ENCODE measurements at places on chromosomes 11 and 22.

- DNase-seq: peak; percentile 68
Observed at GRCh38 chr22:41237707-41238569, 2.8 kb downstream of the CHADL start.

DNA sequence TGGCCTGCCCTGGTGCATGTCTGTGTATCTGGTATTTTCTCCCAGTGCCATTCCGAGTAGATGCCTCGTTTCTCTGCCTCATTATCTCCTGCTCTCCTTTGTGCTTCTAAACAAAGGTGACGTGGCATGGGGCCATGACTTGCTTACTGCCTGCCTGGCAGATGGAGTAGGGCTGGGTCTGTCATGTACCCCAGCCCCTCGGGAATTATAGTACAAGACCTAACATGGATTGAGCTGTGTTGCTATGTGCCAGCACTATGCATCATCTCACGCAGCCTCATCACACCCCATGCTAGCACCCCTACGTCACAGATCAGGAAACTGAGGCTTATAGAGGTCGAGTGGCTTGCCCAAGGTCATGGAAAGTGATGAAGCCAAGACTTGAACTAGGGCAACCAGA, 88.1 kb downstream of the GALNT18 start:
- no peak for DNase-seq

DNA sequence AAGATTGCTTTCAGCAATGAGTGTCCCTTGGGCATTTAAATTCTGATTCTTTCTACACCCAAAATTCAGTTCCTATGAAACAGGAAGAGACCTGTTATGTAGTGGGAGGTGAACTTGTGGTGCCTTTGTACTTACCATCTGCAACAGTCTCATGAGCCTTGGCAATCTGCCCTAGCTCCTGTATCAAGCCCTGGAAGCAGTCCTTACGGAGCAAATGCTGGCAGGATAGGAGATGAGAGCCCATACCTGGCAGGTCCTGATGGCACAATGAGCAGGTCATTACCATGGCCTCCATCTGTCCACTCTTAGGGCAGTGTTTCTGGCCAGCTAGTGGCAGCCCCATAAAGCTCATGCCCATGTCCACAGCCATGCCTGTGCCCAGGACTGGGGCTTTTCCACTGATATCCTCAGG, 10.8 kb downstream of the TRIM66 start:
- DNase-seq: no peak

DNA sequence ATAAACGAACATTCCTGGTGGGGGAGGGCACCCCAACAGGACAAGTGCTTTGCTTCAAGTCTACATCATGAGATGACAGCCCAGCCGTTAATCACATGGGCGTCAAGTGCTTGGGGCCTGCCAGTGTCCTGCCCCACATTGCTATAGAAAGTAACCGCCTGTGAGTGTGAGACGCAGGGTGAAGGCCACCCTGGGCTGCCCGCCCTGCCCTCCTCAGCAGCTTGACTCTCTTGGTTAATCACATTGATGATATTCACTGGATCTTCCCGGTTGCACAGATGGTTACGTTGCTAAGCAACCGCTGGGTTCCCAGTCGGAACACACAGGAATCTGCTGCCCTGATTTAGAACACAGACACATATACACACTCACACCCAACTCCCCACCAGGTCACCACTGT, 79.3 kb downstream of the CTTN start:
- no peak for DNase-seq

DNA sequence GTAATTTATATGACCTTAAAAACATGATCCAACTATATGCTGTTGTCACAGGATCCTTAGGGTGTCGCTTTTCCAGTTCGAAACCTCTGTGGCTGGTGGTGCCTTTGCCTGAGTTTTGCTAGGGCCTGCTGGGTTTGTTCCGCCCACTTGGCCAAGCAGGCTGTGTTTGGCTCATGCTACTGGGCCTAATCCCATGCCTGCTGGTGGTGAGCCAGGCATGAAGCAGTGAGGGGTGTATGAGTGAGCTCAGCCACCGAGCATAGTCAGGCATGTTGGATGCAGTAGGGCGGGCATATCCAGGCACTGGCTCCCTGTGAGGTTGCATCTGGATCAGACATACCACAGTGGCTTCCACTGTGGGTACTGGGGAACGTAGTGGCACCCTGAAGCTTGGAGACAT, 16.3 kb downstream of the NPAT start:
- no peak for DNase-seq

- DNase-seq: no peak
Observed at GRCh38 chr11:124090996-124091395, 24.3 kb upstream of the VWA5A start.

DNA sequence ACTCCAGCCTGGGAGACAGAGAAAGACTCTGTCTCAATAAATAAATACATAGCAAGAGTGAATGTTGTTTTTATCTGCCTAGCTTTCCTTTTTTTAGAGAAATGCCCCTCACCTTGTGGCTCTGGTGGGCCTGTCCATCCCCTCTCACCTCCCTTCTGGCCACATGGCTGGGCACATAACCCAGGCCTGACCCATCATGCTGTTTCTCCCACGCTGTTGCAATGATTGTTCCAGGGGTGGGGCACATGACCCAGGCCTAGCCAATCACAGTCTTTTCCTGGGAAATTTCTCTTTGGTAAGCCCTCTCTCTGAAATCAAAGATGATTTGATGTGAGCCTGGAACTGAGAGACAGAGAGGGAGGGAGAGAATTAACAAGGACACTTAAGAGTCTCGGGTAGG, 5.5 kb upstream of the CYTH4 start:
- DNase-seq: peak; percentile 69

DNA sequence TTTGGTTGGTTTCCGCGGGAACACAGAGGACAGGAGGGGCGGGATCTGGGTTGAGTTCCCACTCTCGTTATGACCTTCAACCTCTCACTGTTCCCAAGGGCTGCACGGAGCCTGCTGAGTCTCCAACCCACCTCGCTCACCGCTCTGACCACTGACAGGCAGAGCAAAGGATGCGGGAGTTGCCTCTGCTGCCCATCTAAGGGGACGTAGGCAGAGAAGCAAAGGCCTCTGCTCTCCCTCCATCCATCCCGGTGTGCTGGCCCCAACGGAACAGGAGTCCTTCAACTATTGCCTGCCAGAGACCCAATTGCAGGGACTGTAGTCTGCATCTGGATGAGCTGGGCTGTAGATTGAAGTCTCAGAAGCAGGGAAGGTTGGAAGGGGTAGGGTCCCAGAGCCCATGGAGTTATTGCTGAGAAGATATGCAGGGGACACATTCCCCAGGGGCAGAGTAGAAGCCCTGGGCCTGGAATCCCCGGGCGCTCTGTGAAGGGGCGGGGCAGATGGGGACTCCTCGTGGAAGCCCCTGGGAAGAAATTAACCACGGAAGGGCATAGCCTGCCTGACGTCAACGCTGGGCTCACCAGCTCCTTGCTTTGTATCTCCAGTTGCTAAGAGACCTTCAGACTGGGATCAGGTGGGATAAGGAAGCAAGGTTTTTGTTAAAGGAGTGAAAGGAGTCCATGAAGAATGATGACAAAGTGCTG, 12.7 kb upstream of the FXYD2 start:
- no peak for DNase-seq

GRCh38 chr22:38935023-38935422, 22.4 kb upstream of the APOBEC3A start:
- DNase-seq: no peak

- peak; percentile 93 for DNase-seq
Observed at GRCh38 chr22:31230155-31230870, 18.2 kb downstream of the LIMK2 start.

- peak; percentile 89 for DNase-seq
Observed at GRCh38 chr11:130043575-130043974, 26.1 kb upstream of the APLP2 start.

DNA sequence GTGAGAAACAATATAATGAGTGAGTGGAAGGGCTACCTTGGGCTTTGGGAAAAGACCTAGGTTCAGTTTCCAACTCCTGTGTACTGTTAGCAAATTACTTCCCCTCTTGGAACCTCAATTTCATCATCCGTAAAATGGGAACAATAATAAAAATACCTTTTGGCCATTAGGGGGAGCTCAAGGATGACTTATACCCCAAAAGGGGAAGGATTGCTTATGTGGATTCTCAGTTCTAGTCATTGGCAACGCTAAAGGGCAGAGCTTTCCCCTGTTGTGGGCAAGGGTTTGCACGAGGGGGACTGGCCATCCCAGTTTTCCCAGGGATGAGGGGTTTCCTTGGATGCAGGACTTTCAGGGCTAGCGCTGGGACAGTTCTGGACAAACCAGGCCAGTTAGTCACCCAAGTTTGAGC, 3.1 kb upstream of the COMMD9 start:
- DNase-seq: peak; percentile 79

DNA sequence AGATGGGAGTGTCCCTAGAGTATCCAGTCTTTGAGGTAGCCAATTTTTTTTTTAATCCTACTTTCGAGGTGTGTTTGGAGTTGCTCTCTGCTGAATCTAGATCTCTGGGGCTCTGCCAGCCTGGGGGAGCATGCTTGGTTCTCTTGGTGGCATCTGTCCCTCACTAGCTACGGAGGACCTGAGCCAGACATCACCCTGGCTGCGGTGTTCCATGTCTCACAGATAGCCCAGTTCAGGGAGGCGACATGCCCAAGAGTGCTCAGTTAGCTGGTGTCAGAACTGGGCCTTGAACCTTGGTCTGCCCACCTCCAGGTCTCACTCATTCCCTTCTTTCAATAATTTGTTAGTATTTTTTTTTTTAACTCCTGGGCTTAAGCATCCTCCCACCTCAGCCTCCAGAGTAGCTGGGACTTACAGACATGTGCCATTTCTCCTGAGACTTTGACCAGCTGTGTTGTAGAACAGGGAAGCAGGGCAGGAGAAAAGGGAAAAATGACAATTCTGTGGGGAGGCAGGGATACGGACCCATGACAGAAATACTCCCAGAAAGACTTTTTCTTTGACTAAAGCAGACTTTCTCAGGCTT, 621 bp downstream of the HMOX1 start:
- DNase-seq: no peak

DNA sequence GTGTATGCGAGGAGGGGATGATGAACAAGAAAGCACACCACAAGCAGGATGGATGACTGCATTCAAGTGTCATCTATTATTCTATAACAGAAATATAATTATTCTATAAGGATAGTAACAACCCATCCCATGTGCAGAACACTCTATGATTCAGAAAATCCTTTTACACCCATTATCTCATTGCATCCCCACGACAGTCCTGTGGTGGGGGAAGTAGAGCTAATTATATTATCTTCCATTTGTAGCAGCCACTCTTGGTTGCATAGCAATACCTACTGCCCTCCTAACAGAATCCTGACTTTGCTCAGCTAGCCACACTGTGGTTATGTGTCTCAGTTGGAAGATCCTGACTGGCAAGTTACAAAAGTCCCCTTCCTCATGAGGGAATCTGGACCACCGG, 406.5 kb upstream of the NARS2 start:
- DNase-seq: no peak

- no peak for DNase-seq
Observed at GRCh38 chr11:107272561-107272960, 185.1 kb downstream of the CWF19L2 start.

GRCh38 chr22:49738006-49738405, 89.7 kb downstream of the BRD1 start:
- no peak for DNase-seq

DNA sequence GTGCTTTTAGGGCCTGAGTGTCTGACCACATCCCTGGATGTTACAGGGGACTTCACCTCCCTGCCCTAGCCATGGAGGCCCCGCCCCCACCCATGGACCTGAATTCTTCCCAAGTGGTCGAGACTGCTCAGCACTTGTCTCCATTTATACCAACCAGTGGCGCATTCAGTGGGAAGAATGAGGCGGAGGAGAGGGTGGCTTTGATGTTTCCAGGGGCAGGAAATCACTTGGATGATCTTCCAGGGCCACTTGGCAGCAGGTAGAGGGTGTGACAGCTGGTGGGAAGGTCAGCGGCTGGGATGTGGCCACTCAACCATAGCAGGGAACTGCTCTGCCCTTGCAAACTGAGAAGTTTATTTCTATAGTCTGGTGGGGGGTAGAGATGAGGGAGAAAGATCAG, 155.1 kb upstream of the BLID start:
- no peak for DNase-seq

DNA sequence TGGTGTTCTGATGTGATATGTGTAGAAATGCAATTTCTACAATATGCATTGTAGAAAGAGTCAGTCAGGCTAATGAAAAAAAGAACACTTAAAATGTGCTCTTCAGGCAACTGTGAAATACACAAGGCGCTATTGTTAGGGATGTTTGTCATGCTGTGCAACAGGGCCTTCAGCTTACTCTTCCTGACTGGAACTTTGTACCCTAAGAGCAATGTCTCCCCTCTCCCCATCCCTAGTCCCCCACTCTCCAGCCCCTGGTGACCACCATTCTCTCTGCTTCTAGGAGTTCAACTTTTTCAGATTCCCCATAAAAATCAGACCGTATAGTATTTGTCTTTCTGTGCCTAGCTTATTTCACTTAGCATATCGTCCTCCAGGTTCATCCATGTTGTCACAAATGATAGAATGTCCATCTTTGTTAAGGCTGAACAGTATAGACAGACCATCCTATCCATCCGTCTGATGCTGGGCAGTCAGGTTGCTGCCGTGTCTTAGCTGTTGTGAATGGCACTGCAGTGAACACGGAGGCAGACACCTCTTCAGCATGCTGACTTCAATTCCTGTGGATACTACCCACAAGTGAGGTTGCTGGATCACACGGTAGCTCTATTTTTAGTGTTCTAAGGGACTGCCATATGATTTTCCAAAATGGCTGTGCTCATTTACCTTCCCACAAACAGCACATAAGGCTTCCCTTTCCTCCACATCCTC, 10.7 kb downstream of the NDUFV1 start:
- no peak for DNase-seq

DNA sequence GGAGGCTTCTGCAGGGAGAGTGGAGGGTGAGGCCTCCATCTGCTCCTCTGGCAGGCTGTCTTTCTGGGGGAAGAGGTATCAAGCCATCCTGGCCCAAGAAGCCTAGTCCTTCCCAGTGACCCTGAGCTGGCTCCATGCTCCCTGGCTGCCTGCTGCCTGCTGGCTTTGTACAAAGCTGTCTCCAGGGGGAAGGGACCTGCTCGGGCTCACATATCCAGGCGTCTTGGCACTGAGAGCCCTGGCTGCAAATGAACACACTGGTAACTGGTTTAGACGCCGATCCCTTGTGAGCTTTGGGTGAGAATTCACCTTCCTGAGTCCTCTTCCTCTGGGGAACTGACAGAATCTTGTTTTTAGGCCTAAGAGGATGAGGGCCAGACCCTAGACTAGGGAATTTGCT, 210.3 kb upstream of the ZBED5 start:
- DNase-seq: no peak

GRCh38 chr22:45917146-45917545, 59.8 kb downstream of the WNT7B start:
- DNase-seq: no peak

DNA sequence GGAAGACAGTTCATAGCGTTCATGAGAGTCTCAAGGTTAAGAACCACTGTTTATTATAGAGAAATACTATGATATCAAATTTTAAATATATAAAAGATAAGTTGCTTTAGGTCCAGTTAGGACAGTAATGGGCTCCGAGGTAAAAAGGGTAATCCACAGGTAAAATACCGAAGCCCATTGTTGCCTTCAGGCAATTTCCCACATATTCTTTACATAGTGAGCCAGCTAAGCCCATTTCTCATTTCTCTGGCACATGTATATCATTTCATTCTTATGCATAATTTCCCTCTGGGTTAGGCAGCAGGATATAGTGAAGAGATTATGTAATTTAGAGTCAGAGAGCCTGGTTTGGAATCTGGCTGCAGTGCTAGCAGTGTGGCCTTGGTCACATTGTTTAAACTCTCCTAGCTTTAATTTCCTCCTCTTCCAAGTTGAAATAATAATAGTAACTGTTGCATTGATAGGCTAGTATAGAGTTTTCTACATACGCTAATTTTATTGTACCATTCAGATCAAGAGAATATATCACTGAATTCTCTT, 7.6 kb upstream of the POU2AF1 start:
- DNase-seq: no peak

Data from CD14-positive monocyte (primary cell).